ENCODE measurements at places on chromosomes 3 and 15. TPM values are rescaled to one million over a fixed set of nuclear protein-coding genes. Genes with fewer than 3 reads are reported as not detected.

Gene PARP6
- 13.0 TPM for total RNA-seq

Gene STRA6
- total RNA-seq = 1.0 TPM

Gene RAD51
- total RNA-seq = 1.6 TPM

Gene CHAC1
- 0.52 TPM for total RNA-seq

Gene A4GNT
- not detected for total RNA-seq

Gene FAM107A
- under 0.01 TPM for total RNA-seq

Gene IL5RA
- not detected for total RNA-seq

Gene WDR93
- not detected for total RNA-seq

Gene BNC1
- 1.6 TPM for total RNA-seq

Gene THRB
- 3.1 TPM for total RNA-seq

Gene GOLGA6L4
- 0.52 TPM for total RNA-seq

Gene HYKK
- total RNA-seq = 3.7 TPM

Gene BAHD1
- 9.4 TPM for total RNA-seq

Gene SCAPER
- total RNA-seq = 56.9 TPM

Gene PPARG
- 30.3 TPM for total RNA-seq

Gene ZIC4
- total RNA-seq = 2.6 TPM

Gene TUSC7
- not detected for total RNA-seq

Gene TRH
- total RNA-seq = 0.52 TPM

Gene CTXN2
- total RNA-seq = not detected

Gene SUSD5
- 2.6 TPM for total RNA-seq

Gene SIDT1
- 2.1 TPM for total RNA-seq

Gene TIMP4
- total RNA-seq = 4.7 TPM

Gene SLC28A1
- total RNA-seq = 0.52 TPM

Gene RNF111
- total RNA-seq = 17.7 TPM

Gene IGSF10
- 18.3 TPM for total RNA-seq

Gene ITIH1
- total RNA-seq = under 0.01 TPM

Gene CCDC66
- 54.3 TPM for total RNA-seq

Gene NUSAP1
- total RNA-seq = 25.1 TPM

All from skeletal muscle tissue (tissue), 5 donors.